ENCODE measurements at places on chromosomes 2 and 18.

DNA sequence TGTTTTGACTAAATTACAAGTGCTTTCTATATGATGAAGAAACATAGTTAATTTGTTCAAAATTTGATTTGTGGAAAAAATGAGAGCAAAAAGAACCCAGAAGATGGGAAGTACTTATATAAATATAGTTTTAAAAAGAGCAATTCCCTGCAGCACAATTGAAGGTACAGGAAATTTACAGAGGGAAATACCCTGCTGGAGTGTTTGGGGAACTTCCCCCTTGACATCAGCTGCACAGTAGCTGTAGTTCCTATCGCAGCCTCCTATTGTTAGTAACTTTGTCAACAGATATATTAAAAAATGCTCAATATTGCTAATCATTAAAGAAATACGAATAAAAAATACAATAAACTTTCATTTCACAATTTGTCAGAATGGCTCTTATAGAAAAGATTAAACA lies 1118.8 kb upstream of the ZEB2 start:
- no peak for DNase-seq

DNA sequence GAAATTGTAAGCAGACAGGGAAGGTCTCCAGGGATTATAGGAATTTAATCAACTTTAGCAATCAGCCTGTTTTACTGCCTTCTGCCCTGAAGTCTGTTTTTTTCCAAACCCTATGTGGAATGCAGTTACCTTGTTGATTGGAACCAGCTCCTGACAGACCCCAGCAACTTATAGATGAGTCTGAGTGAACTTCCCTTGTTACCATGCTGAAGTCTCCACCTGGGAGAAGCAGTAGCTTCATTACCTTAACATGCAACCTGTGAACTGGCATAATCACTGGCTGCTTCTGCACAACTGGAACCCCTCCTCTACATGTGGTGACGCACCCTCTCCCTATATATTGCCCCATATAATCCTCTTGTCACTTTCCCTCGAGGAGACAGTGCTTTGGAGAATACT lies 226.3 kb upstream of the SPOPL start:
- DNase-seq, result no peak

DNA sequence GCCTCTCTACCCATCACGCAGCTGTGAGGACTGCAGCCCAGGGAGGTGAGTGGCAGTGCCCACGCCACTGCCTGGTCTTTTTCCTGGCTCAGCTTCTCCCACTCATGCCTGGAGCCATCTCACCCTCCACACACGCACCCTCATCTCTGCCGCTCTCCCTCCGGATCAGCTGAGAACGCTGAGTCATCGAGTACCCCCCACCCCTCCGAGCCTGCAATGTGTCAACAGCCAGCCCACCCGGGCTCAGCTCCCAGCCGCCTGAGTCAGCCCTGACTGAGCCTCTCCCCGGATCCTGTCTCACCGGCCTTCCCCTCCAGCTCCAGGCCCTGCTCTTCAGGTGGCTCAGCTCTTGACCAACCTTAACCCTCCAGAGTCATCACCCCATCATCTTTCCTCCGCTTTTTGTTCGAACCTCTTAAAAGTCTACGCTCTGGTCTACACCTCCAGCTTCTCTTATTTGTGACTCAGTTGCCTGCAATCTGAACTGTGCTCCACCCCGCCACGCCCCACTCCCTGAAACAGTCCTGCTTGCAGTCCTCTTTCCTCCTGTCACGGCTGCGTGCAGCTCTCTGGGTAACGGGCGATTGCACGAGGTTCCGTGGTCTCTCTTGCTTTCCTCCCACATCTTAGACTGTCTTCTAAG lies 94.4 kb upstream of the ASAP2 start:
- no peak for DNase-seq

DNA sequence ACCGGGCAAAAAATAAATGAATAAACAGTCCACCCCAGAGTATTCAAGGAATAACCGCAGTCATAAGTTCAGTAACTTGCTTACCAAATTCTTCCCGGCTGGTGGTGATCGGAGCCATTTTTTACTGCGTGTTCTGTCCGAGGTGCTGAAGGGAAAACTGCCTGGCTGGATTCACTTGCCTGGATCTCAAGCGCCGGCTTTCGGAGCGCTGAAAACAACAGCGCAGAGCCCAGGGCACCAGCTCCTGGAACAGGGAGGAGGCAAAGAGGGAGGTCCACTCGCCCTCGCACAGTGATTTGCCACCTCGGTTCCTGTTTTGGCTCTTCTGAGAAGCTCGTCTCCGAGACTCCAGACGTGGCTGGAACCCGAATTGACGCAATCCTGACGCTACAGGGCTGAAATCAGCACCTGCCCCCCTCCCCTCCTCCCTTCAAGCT lies at the start of gene SYT4:
TSS of gene SYT4 (minus strand) at position 327 of the 437 bp plus-strand sequence. CDS start at position 118, 209 bp downstream.
- peak; percentile 19 for DNase-seq

- no peak for DNase-seq
Observed at GRCh38 chr2:219297766-219298456, 11.3 kb downstream of the PTPRN start.

GRCh38 chr2:164134336-164134735 lies 398.5 kb upstream of the FIGN start:
- no peak for DNase-seq

GRCh38 chr18:62827397-62827796 lies 112.1 kb downstream of the PHLPP1 start:
- DNase-seq, result peak; percentile 75

- no peak for DNase-seq
Observed at GRCh38 chr18:40957533-40958070, 997.4 kb upstream of the PIK3C3 start.

DNA sequence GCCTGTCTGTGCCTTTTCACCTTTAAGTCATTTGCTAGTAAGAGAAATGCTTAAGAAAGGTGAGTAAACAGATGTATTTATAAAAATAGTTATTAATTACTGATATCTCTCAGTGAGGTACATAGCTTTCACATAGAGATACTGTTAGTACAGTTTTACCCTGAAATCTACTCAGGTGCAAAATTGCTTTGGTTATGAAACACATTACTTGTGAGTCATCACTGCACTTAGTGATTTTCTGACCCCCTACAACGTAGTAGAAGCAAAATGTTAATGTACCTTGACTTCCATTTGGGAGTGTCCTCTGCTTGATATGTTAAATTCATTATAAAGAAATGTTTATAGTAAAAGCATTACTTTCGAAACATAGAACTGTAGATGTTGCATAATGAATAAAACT lies 6.5 kb downstream of the GLS start:
- no peak for DNase-seq

GRCh38 chr2:96538487-96539214 lies 2.1 kb downstream of the ARID5A start:
- DNase-seq, result peak; percentile 77

DNA sequence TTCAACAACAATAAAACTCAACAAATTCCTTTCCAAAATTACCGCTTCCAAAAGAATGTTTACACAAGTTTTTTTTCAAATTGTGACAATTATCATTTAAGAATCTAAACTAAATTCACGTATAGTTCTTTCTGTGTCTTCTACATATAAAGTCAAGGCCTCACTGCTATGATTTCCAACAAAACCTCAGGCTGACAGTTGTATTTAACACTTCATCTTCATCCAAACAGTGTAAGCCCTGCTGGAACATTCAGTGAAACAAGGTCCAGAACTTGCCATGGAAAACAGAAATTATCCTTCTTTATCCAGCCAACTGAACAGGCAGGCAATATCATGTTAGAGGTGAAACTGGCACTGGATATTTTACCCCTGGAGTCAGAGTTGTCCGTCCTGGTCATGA lies 357.9 kb downstream of the PID1 start:
- no peak for DNase-seq

DNA sequence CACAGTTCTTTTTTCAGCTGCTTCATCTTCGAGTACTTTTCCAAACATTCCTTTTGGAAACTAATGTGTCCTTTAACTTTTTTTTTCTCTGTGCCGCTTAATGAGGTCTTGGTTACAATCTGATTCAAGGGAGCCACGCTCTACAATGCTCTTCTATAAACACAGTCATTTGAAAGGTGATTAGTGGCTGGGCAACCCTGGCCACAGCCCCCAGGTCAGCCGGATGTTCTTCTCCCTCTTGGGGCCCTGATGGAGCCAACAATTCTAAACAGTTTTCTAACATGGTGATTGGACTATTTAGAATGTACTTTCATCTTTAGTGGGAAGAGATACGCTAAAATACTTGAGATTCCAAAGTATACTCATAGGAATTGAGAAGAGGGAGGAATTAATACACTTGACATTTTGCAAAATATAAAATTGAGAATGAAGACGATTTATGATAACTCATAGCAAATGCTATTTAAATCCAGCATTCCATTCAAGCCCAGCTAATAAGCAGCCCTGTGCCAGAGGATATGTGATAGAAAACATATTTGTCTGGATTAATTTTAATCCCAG lies 83.7 kb upstream of the MBOAT2 start:
- peak; percentile 58 for DNase-seq

GRCh38 chr2:37506407-37507050 lies 162.1 kb downstream of the QPCT start:
- DNase-seq, result peak; percentile 37

DNA sequence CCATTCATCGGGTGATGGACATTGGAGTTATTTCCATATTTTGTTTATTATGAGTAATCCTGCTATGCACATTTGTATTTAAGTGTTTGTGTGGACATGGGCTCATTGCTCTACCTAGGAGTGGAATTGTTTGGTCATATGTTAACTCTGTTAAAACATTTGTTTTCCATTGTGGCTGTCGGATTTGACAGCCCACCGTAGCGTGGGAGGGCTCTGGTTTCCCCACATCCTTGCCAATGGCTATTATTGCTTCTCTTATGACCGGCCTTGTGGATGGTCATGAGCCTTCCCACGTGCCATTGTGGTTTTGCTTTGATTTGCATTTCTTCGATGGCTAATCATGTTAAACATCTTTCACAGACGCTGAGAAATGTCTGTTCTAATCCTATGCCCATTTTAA lies 92.0 kb downstream of the ZNF236 start:
- DNase-seq, result no peak

DNA sequence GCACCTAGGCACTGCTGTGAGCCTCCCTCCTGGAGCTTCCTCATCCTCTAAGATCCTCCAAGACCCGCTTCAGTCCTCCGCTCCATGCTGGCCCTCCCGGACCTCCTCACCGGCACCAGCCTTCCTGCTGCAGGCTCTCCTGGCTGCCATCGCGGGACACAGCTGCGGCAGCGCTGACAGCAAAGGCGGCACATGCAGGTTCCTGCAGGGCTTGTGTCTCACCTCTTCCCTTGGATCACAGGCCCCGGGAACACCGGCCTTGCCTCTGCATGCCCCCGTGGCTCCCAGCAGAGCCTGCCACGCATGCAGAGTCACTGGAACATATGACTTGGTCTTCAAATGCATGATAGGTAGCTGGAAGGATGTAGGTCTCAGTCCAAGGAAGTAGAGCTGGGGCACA lies 67.2 kb downstream of the PTGR3 start:
- DNase-seq, result no peak

- DNase-seq, result no peak
Observed at GRCh38 chr2:38214209-38214717, 138.3 kb upstream of the CYP1B1 start.

- DNase-seq, result no peak
Observed at GRCh38 chr2:9001229-9001628, 2.3 kb downstream of the MBOAT2 start.

DNA sequence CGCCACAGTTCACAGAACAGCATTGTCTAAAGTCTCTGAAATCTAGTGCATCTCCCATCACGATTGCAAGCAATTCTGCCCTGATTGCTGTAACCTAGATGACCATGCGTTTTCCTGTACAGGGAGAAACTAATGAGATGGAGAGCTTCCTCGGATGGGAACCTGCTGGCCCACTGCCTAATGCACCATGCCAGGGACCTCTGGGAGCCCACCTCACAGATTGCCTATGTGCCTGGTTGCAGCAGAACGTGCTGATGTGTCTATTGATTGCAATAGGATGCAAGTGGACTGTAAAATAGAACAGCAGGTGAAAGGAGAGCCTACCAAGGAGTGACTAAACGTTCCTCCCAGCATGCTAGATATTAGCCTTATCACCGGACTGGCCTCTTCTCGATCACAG lies 141.0 kb upstream of the RAB12 start:
- DNase-seq, result no peak

DNA sequence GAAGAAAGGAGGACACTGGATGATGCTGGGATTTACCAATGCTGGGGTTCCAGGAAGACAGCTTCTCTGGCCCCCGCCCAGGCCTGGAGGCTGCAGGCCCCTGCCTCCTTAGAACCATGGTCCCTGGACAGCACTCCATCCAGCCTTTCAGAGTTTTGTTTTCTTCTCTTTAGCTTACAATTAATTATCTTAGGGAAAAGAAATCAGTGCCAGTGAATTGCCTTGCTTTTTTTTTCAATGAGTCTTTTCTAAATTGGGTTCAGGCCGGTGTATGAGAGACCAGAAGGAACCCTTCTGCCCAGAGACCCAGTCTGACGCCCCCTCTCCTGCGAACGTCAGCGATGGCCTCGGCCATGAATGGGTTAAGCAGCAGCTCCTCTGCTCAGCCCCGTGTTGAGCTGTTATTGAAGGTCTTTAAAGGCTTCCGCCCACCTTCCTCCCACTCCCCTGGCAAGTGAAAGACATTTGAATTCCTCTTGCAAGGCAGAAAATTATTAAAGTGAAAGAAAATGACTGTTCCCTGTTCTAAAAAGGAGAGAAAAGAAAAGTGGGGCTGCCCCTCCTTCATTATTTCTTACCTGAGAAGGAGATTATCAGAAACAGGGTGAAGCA lies 65.7 kb upstream of the CHMP1B start:
- no peak for DNase-seq

DNA sequence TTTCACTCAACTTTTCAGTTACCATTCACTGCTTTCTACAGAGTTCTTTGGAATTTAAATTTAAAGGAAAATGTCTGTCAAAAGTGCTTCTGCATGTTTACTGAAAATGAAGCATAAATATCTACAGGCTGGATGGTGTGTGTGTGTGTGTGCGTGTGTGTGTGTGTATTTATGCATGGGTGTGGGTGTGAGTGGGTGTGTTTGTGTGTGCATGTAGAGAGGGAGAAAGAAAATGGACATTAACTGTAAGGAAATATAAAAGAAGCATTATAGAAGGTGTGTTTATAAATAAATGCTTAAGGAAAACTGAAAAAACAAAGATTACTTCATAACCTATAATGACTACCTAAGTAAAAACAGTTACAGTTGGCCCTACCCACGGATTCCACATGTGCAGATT lies 43.2 kb downstream of the FANCL start:
- no peak for DNase-seq

DNA sequence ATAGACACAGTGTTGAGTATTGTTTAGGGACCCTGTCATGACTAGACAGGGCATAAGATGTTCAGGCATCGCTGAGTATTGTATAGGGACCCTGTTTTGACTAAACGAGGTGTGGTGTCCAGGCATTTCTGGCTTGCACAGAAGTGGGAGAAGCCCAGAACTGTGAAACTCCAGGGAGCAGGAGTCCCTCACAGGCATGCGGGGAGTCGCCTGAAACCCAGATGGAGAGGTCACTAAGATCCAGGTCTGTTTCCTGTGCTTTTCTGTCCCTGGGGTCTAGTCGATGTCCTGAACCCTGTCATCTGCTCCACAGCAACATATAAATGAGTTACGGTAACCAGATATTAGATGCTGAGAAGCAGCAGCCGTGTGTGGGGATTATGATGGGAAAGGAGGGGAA lies 469.0 kb upstream of the SALL3 start:
- no peak for DNase-seq
